CD4-positive, alpha-beta T cell (primary cell): ENCODE measurements at places on chromosomes 1 and 21.
A peak's percentile ranks its signal among the peaks of the same experiment; 100 is the strongest.

DNA sequence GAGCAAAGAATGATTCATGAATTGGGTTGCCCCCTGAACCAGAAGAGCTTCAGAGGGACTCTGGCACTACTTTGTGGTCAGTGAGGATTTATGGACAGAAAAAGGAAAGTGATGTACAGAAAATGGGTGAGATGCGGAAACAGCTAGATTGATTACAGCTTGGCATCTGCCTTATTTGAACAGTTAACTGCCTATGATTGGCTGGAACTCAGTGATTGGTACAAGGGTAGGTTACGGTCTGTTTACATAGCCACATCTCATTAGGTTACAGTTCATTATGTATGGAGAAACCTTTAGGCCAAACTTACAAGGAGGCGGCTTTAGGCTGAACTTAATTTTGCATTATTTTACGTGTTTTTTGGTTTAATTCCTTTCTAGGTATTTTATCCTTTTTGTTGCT, 29.0 kb upstream of the RHOU start:
- no peak for DNase-seq

DNA sequence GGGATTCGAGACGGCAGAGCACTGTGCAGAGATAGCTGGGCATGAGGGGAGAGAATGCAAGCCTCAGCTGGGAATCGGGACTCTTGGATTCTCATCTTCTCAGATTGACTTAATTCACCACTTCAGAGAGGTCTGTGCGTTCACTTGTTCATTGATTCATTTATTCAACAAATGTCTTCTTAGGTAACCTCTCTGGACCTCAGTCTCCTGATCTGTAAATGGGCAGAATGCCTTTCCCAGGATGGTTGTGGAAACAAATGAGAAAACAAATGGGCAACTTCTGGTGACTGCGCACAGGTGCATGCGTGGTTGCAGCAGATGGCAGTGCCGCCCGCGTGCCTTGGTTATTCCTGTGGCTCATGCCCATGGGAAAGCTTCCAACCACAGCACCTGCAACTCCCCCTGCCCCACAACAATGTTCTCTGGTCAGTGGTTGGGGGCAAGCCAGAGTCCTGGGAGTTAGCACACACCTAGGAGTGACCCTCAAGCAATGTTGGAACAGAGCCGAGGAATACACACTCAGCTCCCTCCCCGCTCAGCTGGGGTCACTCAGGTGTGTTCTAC, 110.1 kb upstream of the RUNX3 start:
- DNase-seq, result no peak

- no peak for DNase-seq
Observed at GRCh38 chr1:173269490-173270230, 62.5 kb upstream of the TNFSF4 start.

- no peak for DNase-seq
Observed at GRCh38 chr1:4269330-4269729, 369.3 kb upstream of the C1orf174 start.

DNA sequence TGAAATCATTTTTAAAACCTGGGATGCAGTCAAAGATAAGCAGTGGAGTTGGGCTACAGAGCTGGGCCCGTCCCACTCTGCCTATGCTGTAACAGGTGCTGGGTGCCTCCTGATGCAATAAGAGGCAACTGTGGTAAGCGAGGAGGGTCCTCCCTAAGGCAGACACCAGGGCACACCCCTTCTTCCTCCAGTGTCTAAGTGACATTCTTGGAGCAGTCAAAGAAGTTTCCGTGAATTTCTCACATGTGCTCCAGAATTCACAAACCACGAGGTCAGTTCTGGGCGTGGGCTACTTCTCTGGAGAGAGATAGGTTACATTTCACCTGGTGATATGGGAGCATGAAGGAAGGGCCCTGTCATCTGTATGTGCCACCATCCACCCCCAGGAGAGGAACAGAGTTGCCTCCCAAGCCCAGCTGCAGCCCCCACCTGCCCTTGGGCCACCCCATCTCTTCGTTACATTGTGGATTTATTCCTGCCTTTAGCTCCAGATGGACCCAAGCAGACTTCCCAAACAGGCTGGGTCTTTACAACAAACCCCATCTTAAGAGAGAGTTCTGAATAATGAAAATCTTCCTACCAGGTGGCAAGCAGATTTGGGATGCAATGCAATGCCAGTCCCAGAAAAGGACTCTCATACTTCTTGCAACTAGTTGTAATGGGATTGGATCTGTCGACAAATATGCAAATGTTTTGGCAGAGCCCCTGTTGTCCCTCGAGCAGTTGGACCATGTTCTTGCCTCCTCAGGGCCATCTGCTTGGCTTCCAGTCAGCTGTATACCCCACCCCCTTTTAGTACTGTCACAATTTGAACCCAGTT, 82.5 kb upstream of the CNTN2 start:
- no peak for DNase-seq

DNA sequence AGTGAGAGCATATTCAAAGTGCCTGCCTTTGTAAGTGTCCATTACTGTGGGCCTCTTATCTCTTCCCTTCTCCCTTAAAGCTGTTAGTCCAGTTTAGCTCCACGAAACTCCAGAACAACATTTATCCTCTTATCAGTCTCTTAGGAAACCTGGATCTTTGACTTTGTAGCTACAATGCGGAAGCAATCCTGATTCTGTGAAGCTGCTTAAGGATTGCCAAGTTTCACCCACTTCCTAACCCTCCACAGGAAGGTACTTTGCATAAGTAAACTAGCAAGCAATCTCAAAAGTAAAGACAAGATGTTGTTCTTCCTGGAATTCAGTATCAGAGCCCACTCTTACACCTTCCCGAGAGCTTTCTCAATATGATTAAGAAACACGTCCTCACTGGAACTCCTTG, 164.9 kb upstream of the USP25 start:
- DNase-seq, result no peak

DNA sequence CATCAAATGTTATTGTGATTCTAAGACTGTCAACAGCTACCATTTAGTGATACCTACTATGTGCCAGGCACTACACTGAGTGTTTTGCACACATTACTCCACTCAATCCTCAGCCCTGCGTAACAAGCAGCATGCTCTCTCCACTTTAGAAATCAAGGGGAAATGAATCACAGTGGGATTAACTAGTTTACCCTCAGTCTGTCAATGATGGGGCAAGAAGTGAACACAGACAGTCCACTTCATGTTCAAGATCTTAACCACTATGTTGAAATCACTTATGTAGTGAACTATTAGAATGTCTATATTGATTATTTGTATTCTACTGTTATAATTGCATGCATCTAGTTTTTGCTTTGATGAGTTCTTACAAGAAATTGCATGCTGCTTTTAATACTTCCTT, 165.3 kb downstream of the LTN1 start:
- DNase-seq, result no peak

DNA sequence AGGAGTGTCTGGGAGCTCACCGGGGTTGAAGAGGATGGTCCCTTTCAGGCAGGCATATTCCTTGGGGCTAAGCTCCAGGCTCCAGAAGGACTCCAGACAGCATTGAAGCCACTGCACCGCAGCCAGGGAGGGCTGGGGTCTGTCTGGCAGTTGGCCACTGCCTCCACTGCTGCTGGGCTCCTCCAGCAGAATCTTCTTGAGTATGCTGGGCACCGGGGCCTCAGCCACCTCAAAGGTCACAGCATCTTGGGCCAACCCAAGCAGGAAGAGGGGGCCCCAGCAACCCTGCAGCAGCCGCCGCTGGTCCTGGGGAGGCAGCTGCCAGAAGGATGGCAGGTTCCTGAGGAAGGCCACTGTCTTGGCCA, 404 bp downstream of the NR0B2 start:
- DNase-seq, result no peak

- DNase-seq, result no peak
Observed at GRCh38 chr1:185063719-185064118, 18.4 kb downstream of the RNF2 start.

GRCh38 chr1:117599286-117600221, 6.3 kb upstream of the TENT5C start:
- DNase-seq, result no peak

GRCh38 chr1:207191061-207191460, 87.0 kb downstream of the C4BPA start:
- no peak for DNase-seq

GRCh38 chr1:225426395-225427234, 1.2 kb downstream of the LBR start:
- DNase-seq, result peak; percentile 57

DNA sequence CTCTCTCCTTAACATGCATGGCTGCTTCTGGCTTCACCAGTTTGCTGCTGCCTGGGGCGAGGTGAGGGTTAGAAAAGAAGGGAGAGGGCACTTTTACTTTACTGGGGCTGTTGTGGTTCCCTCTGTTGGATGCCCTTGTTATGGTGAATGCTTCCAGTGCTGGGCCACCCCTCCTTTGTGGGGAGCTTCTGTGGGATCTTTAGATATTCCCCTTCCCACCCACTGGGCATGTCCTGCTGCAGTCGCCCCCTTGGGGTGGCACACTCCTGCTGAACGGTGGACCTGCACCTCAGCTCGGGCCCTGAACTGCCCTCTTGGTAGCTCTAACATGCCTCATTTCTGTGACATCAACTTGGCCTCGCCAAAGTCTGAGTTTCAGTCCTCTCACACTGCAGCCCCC, 6.0 kb downstream of the TNN start:
- DNase-seq, result no peak

GRCh38 chr21:46077674-46078101, 20.2 kb upstream of the COL6A2 start:
- DNase-seq, result no peak

DNA sequence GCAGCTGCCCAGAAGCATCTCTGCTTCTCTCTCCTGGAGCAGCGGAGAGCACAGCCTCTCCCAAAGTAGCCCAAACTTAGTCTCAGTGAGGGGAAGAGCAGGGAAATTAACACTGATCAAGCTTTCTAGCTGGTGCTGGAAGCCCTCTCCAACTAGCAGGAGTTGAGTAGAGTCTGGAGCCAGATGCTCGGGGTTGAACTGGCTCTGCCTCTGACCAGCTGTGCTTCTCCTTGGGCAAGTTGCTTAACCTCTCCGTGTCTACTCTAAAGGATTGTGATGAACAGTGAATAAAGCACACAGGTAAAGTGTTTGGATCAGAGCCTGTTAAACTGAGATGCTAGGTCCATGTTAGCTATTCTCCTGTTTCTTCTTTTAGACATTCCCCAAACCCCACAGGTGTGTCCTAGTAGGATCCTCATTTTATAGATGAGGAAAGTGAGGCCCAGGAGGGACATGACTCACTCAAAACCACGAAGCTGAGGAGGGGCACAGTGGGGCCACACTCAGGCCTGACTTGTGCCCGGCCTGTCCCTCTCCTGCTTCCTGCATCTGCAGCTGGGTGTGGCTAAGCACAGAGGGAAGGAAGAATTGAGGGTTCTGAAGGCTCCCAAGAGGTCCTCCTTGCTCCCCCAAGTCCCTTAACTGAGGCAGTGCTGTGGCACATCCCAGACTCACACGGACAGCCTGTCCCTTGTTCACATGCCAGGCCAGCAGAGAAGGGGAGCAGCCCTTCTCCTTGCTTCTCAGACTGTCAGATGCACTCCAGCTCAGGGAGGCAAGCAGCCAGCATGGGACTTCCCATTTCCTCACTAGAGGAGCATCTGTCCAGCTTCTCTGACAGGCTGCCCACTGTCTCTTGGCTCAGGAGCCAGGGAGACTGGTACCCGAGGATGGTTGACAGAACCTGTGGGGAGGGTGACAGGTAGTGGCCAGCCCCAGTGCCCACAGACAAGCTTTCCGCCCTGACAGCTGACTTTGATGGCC, 152.0 kb upstream of the IGSF21 start:
- DNase-seq, result no peak

DNA sequence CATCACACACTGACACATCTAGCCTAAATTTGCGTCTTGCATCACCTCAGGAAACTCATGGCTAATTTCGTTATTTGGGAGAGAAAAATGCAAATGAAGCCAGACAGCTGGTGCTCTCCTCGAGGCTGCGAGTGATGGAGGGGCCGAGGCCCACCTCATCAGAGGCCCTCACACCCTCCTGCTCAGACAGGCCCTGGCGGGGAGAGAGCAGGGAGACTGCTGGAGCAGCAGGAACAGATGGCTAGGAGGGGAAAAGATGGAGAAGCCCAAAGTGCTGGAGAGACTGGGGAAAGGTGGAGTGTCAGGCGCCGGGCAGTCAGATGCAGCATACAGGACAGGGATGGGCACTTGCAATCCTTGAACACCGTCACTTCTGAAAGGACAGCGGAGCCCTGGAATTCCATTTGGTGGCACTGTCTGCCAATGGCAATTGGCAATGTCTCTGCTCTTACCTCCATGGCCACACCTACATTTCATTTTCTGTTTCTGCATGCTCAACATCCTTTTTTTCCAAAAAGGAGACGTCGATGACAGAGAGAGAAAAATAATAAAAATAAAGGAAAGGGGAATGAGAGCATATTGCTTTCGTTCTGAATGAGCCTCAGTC, 286.2 kb downstream of the SPATA17 start:
- DNase-seq, result no peak

GRCh38 chr1:62317021-62317768, 2.0 kb downstream of the KANK4 start:
- DNase-seq, result no peak

DNA sequence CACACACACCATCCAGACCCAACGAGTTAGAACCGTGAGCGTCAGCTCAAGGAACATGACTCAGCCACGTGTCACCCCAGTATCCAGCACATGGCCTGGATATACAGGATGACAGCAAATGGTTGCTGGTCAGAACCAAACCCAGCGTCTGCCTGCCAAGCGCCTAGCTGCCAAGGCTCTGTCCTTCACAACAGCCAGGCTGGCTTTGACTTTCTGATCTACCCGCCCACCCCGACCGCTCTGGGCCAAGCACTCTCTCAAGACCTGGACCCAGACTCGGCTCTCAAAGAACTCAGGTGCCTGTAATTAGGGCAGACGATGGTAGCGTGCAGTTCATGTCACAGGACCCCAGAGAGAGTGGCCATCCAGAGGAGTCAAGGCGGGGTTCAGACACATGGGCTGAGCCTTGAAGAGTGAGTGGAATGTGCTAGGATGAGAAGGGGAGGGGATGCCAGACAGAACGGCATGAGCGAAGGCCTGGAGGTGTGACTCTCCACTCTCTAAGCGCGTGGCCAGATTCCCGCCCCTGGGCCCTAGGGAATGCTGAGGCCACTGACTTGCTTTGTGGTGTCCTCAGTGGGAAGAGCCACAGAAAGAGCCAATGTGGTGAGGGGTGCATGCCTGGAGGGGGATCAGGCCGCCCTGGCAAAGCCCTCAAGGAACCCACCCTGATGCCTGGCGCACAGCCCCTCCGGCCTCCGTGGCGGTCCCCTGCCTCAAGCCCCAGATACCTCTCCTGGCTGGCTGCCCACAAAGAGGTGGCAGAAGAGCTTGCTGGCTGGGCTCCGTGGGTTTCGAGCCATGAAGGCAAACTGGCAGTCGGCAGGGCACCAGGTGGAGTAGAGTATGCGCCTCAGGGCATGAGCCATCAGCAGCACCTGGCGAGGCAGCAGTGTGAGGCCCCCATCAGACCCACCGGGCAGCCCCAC, 7.0 kb downstream of the SH2D5 start:
- no peak for DNase-seq

DNA sequence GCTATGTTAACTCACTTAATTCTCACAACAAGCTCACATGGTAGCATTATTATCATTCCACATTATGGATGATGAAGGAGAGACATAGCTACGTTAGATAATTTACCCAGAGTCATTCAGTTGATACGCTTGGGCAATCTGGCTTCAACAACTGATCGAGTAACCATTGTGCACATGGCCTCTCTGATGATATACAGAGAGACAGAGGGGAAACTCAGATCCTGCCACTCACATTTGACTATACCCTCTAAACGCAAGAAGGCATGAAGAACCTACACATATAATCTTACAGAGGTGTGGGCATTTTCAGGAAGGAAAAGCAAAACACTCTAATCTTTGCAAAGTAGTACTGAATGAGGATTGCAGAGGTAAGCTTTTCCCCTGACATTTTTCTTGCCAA, 360.1 kb downstream of the BARHL2 start:
- no peak for DNase-seq

GRCh38 chr1:168397806-168398205, 117.1 kb downstream of the TBX19 start:
- DNase-seq, result no peak
